ENCODE measurements at places on chromosomes 3 and 15.

- no peak for DNase-seq
These were observed at the start of gene SOX2 for GRCh38 chr3:181711325-181712135. Gene SOX2, plus strand, starts transcription at chr3:181711925. Its CDS starts 436 bp downstream, at chr3:181712361.

DNA sequence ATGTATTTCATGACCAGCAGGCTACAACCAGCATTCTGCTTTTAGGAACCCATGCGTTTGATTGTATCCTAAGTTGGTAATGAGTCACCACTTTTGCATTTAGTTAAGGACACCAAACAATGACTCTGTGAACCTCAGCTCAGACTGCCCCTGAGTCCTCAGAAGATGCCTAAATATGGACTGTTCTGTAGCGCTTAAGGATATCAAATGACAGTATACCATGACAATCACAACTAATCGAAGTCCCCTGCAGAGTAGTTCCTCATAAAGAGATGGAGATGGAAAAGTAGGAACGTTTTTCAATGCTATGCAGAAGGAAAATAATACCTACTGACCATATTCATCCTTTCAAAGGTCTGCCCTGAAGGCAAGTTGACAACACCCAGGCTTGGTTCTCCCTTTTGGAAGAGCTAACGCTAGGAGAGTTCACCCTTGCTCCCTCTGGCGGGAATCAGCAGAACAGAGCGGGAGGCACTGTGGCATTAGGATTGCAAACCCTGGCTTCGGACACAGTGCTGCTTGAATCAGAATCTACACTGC is 508.6 kb downstream of the FHIT start:
- no peak for DNase-seq

DNA sequence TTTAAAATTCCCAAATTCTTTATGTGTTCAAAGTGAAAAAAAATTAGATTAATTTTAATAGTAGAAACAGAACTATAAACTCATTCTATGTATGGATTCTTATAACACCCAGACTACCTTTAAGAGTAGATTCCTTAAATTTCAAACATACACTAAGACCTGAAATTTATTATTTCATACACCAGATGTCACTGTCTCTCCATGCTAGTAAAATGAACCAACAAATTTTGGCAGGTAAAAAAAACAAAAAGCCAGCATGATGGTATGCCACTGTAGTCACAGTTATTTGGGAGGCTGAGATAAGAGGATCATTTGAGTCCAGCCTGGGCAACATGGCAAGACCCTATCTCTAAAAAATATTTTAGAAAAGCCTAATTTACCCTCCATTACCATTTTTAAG is 461.3 kb upstream of the NAALADL2 start:
- DNase-seq, result no peak

DNA sequence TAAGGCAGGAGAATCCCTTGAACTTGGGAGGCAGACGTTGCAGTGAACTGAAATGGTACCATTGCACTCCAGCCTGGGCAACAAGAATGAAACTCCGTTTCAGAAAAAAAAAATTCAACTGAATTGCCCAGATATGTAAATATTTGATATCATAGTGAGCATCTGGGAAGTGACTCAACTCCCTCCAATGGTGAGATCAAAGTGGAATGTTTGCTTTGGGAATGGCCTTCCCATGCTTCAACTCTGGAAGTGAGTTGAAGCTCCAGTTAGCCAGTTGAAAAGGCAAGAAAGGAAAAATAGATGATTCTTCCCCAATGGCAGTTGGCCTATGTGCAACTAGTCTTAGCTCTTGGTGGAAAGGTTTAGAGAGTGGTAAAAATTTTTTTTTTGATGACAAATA is 131.6 kb upstream of the CMC1 start:
- DNase-seq, result no peak

DNA sequence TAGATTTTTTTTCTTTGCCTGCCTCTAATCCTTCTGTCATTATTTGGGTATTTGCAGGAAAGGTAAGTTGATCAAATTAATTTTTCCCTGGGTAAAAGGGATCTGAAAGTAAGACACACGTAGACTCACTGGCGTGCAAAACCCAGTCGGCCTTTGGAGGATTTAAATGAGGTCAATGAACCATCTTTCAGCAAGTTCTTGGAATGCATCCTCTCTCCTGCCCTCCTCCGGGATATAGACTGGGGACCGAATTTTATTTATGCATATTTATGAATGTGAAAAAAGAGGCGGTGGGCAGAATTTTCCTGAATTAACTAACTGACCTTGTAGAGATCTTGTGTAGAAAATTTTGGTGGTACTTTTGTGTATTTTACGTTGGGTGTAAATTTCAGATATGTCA is 2.2 kb downstream of the CADM2 start:
- DNase-seq, result no peak

DNA sequence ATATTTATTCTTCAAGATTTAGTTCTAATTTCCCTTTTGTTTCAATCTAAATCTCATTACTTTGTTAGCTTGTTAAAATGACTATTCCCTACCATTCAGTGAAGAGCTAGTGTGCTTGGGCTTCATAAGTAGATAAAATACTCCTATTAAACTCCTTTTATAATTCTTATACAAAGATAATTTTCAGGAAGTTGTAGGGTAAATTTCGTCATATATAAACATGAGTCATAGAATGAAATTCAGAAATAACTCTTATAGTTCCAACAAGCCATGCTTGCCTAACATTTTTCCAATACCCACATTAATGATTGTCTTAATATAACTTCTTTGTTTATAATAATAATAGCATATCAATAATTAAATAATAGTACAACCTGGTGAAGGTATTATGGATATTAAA is 407.3 kb downstream of the NAALADL2 start:
- DNase-seq, result peak; percentile 48

GRCh38 chr3:133576169-133576568 is 2.7 kb downstream of the CDV3 start:
- DNase-seq, result no peak

- DNase-seq, result no peak
These were observed 5.9 kb downstream of the ISG20 start for GRCh38 chr15:88644741-88645140.

- no peak for DNase-seq
These were observed 1.0 kb downstream of the ZNF589 start for GRCh38 chr3:48241796-48242455.

Data from fibroblast of skin of left quadriceps (primary cell).